Epithelial cell of prostate (primary cell): ENCODE measurements at places on chromosomes 5 and 9.

- no peak for DNase-seq
Measured at GRCh38 chr5:43873791-43874190, 270.8 kb downstream of the NNT start.

DNA sequence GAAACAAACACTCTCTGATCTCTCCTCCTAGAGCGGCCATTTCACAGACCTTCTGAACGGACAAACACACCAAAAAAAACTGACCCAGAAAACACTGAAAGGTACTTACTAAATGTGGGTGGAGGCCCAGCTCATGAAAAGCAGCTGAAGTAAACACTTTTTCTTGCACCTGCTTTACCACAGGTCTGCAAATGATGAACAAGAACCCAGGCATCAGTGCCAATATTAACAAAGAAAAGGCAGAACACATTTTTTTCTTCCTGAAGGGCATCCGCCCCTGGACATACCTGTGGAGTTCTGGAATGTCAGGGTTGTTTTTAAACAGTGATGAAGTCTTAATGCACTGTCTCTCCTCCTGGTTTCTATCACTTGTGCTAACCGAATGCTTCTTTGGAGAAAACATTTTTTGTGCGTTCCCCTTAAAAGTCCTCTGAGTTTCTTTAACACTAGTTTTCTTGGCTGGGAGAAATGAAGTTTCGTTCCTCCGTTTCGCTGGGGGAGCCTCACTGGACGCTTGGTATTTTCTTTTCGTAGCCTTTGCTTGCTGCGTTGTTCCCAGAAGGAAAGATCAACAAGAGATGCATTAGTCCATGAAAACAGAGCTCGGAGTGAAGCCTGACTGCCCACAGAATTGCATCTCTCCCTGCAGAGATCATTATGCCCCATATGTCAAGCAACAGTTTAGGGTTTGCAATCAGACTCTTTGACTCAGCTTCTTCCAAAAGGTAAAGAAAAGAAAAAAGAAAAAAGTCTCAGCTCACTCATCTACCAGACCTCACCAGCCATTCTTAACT lies 7.4 kb downstream of the DDX31 start:
- DNase-seq, result no peak

GRCh38 chr9:87109851-87110250 lies 162.5 kb upstream of the GAS1 start:
- no peak for DNase-seq

DNA sequence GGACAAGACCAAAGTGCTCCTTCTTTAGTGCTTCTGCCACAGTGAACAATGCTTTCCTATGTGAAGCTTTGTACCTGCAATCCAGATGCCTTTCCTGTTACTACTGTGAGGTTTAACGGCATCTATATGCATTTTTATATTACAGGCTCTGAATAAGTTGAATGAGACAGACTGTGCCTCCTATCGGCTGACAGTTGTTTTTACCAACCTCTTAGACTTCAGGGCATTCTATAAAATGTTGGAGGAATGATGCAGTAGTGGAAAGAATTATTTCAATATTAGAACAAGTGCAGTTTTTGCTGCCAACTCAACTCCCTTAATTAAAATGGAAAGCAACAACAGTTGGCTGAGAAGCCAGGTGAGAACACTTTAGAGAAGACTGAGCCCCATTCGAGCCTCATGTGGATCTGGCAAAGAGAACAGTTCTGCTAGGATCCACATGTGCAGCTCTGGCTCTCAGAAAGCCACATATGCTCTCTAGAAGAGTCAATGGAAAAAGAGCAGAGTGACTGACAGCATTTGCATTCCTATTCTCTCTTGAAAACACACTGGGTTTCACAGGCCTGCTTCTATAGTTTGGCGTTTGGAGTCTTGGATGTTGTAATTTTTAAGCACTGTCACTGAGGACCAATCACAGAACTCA lies 147.5 kb downstream of the LURAP1L start:
- no peak for DNase-seq

DNA sequence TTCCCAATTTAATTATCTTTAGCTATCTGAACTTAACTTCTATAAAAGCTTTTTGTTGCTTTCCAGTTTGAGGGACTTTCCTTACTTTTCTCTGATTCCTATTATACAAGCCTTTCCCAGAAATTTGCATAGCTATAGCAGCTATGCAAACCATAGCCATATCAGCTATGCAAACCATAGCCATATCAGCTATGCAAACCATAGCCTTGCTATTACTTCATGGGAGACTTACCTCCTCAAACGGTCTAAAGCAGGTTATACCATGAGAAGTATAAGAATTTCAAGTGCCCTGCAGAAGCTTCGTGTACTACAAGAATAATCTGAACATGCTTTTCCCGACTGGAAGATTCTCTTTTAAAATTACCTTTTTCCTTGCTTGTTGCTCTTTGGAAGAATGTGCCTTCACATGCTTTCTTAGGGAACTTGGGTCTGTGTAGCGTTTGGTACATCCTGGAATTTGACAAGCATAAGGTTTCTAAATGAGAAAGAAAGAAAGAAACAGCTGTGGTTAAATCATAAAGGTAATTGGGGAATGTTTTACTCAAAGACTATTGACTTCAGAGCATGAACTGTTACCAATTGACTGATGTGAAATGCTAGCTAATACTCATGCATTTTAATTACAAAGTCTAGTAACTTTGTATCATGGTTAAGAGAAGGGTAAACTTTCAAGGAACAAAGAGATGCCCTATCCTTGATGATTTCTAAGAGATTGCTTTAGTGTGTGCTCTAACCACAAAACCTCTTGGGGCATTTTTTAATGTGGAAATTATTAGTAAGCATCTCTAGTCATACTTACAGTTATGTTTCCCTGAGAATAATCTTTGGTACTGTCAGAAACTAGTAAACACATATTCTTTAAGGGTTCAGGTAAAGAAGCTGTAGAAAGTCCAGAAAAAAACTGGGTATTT lies 367.6 kb downstream of the GLIS3 start:
- peak; percentile 16 for DNase-seq

GRCh38 chr5:2864515-2865105 lies 113.1 kb upstream of the IRX2 start:
- no peak for DNase-seq

DNA sequence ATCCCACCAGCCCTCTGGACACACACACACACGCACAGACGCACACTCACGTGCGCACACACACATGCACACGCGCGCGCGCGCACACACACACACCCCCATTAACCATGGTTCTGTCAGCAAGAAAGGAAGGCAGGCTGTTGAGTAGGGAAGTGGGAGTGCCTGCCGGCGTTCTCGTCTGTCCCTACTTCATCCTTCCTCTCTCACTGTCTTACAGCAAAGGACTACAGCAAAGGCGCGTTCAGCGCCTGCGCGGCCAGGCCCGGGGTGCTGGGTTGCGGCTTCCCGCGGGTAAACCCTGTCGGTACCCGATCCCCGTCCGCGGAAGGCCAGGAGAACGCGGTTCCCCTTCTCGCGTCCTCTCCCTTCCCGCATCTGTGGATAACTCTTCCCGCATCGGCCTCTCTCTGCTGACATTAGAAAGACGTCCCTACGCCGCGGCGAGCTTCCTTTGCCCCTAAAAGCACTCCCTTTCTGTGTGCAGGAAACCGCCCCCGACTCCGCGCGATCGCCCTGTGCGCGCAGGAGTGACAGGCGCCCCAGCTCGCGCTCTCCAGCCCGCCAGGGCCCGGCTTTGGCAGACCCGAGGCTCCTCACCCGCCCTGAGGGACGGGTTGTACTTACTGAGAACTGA lies 219.2 kb downstream of the AGTPBP1 start:
- no peak for DNase-seq

DNA sequence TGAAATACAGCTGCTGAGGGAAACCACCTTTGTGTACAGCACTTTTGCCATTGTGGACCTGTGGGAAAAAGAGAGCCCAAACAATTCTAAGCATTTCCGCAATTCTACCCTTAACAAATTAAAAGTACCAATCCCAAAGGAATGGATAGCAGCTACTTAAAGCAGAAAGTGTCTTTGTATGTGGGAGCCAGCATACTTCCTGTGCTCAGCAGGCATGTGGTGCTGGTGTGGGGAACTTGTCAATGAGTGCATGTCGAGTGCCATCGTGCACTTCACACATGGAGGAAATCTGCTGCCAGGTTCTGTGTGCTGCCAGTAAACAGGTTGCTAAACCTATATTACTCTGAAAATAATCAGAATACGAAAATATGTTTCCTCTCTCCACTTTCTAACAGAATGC lies 399.0 kb downstream of the LRRC70 start:
- no peak for DNase-seq

GRCh38 chr5:431001-431710 lies 11.8 kb upstream of the EXOC3 start:
- DNase-seq, result no peak

GRCh38 chr5:154984946-154985516 lies 28.5 kb upstream of the KIF4B start:
- no peak for DNase-seq

DNA sequence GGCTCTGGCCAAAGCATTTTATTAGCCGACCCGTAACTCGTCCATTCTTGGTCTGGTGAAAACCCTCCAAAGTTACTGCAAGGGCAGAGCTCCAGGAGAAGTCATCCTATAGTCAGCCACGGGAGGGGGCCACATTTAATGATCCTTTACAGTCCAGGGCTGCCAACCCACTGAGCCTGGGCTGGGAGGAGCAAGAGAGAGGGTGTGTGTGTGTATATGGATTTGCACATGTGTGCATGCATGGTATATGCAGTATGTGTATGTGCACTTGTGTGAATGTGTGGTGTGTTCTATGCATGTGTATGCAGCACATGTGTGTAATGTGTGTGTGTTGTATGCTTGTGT lies 4.2 kb upstream of the RASGEF1C start:
- no peak for DNase-seq

DNA sequence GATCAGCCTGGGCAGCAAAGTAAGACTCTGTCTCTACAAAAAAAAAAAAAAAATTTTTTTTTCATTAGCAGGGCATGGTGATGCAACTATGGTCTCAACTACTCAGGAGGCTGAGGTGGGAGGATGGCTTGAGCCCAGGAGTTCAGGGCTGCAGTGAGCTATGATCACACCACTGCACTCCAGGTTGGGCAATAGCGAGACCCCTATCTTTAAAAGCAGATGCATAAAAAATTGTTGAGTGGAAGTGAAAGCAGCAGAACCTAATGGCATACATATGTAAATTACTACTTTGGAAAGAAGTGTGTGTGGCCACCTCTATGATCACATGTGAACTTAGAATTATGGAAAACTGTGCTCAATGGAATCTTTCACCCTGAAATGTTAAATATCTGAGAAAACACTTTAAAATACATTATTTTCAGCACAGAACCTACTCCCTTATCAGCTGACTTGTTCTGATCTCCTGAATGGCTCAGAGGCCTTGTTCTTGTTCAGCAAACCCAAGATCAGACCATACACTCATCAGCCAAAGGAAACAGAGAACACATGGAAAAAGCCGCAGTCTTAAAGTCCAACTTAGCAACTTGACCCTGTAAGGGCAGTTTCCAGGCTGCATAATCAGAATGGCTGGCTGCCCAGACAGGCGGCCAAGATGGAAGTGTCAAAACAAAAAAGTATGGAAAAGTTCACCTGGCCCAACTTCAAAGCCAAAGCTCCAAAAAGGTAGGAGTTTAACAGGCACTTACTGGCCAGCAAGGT lies 56.5 kb downstream of the SIL1 start:
- DNase-seq, result no peak

DNA sequence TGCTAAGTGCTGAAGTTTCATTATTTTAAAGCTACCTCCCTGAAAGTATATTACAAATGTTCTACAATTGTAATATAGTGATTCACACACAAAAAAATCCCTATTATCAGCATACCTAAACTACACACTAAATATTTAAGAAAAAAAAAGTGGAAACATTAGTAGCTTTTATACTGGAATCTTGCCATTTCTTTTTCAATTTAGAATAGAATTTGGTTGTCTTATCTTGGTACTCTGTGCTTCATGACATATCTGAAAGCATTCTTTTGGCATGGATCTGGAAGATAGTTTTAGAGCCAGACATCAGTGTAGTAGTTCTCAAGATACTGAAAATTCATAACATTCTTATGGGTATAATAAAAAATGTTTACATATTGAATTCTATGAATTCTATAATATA lies 35.0 kb downstream of the SLC1A3 start:
- DNase-seq, result no peak

- no peak for DNase-seq
Measured at GRCh38 chr5:149028984-149029383, 33.9 kb downstream of the SH3TC2 start.

GRCh38 chr9:130932255-130933079 lies 6.6 kb downstream of the FIBCD1 start:
- no peak for DNase-seq

- DNase-seq, result no peak
Measured at GRCh38 chr5:168734620-168735300, 155.6 kb upstream of the PANK3 start.

DNA sequence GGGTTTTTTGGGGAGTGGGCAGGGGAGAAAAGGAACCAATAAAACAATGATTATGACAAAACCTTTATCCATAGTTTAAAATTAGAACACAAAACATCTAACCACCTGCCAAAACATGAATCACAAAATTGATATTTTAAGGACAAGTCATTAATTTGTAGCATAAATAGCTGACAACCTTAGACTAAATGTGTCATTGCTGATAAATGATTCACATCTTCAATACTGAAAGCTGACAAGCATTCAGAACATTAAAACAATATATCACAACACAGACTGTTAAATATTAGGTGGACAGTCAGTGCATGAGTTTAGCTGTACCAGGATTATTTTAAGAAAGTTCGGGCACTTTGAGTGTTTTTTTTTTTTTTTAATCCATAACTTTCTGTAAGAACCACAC lies 71.5 kb downstream of the NR3C1 start:
- no peak for DNase-seq

DNA sequence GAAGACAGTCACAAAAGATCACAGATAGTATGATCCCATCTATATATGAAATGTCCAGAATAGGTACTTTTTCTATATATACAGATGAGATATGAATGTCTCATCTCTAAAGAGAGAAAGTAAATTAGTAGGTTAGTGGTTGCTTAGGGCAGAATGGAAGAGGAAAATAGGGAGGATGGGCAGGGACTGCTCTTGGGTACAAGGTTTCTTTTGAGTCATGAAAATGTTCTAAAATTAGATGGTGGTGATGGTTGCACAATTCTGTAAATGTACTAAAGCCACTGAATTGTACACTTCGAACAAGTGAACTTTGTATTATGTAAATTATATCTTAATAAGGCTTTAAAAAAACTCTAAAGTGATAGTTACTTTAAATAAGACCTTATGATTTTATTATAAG lies 59.6 kb upstream of the GRAMD2B start:
- DNase-seq, result no peak

- DNase-seq, result no peak
Measured at GRCh38 chr5:94693845-94694370, 75.4 kb downstream of the SLF1 start.
